ENCODE measurements at places on chromosomes 1 and 21.
A peak's percentile ranks its signal among the peaks of the same experiment; 100 is the strongest.

GRCh38 chr1:238252033-238252802 is 361.5 kb upstream of the ZP4 start:
- peak; percentile 7 for DNase-seq

DNA sequence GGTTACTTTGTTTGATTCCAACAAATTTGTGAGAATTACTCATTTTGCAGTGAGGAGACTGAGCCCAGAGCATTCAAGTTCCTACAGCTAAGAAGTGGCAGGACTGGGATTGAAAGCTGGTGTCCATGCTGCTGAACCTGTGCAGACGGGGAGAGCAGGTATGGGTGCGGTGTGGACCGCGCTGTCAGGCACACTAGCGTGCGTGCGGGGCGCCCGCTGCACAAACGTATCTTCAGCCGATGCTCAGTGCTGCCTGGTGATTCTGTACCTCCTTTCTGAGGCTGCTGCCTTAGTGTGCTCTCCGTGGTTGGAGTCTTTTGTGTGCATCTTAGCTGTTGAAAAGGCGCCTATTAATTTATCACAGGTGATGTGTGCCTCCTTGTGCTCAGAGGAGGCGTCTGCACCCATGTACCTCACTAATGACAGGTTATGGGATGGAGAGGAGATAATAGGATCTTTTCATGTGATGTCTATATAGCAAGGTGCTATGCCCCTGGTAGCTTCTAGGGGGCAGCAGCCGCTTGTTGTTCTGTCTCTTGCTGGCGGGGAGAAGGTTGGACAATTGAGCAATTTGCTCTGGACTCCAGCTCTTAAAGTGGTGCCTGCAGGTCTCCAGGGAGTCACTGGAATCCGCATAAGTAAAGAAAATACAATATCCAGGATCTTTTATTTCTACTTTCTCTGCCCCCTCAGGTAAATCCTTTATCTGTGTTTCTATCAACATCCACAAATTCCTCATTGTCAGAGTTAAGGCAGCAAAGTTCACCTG is 32.5 kb downstream of the PEX14 start:
- DNase-seq: peak; percentile 35

DNA sequence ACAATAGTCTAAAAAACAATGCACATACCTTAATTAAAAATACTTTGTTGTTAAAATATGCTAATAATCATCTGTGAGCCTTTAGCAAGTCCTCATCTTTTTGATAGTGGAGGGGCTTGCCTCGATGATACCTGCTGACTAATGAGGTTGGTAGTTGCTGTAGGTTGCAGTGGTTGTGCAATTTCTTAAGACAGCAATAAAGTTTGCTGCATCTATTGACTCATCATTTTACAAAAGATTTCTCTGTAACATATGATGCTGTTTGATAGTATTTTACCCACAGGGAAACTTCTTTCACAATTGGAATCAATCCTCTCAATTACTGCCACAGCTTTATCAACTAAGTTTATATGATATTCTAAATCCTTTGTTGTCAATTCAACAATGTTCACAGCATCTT is 7.6 kb downstream of the C1orf87 start:
- DNase-seq: no peak

DNA sequence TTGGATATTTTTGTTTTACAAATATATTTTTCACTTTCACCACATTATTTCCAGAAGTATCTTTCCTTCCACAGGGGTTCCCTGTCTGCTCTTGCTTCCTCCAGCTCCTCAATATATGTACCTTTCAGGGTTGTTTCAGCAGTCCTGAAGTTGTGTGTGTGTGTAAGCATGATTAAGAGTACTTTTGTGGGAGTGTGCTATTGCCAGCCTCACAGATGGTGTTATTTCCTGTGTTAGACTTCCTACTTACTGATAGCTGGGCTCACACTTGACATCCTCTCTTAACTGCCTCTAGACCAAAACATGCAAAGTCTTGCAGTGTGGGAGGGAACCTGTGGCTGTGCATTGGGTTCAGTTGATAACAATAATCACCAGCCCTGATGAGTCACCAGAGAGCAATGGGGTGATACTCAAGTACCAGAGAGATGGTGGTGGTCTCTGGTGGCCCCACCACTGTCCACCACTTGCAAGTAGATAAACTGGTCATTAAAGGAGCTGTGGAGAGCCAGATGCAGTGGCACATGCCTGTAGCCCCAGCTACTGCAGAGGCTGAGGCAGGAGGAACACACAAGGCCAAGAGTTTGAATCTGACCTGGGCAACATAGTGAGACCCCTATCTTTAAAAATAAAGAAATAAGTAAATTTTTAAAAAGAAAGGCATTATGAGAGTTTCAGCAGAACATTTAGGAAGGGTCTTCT is 126.7 kb downstream of the NR5A2 start:
- peak; percentile 58 for DNase-seq

GRCh38 chr1:24801176-24801575 is 55.9 kb downstream of the CLIC4 start:
- no peak for DNase-seq

GRCh38 chr1:9821710-9822109 is 2.1 kb downstream of the CLSTN1 start:
- DNase-seq: no peak

- DNase-seq: no peak
Observed at GRCh38 chr1:248590055-248590454, 7.4 kb downstream of the OR2T10 start.

GRCh38 chr1:177558372-177558771 is 387.6 kb downstream of the BRINP2 start:
- no peak for DNase-seq

DNA sequence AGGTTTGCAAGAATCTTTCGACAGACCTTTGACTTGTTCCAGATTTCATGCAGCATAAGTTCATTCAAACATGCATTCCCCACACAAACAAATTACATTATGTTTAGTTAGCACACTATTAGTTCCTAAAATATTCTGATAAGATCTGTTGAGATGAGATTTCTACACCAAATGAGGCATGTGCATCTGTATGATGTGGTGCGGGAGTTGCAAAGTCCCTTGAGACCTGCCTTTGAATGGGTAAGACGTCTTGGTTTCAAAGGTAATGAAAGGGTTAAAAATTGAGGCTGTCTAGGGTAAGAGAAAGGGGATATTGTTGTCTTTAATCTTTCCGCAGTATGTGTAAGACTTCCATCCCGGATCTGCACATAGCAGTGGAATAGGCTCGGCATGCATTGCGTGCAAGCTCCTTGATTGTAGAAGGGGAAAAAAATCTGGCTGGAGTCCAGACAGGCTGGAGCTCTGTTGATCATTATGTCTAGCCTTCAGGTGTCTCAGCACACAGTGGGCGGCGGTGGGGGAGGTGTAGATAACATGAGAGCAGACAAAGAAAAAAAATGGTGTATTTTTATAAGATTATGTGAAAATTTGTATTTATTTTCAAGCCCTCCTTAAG is 296.6 kb downstream of the PTPRC start:
- peak; percentile 53 for DNase-seq

GRCh38 chr21:29231756-29232529 is 66.8 kb upstream of the BACH1 start:
- no peak for DNase-seq

GRCh38 chr21:35168735-35169134 is 119.6 kb upstream of the RUNX1 start:
- no peak for DNase-seq

- no peak for DNase-seq
Observed at GRCh38 chr1:85563139-85563538, 17.4 kb upstream of the CCN1 start.

DNA sequence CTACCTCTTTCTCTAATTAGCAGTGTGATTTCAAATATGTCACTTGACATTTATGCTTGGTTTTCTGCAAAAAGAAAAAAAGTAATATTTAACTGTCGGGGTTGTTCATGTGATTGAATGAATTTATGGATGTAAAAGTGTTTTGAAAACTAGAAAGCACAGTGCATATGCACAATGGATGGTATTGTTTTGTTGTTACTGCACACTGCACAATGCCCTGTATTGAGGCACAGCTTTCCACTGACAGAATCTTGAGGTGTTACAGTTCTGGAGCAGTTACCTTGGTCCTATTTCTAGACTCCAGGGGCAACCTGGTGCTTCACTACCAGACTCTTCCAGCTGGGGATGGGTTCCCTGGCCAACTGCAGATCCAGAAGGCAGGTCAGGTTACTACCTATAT is 116.8 kb upstream of the L1TD1 start:
- DNase-seq: no peak

- DNase-seq: no peak
Observed at GRCh38 chr1:71522721-71523120, 441.9 kb upstream of the ZRANB2 start.

DNA sequence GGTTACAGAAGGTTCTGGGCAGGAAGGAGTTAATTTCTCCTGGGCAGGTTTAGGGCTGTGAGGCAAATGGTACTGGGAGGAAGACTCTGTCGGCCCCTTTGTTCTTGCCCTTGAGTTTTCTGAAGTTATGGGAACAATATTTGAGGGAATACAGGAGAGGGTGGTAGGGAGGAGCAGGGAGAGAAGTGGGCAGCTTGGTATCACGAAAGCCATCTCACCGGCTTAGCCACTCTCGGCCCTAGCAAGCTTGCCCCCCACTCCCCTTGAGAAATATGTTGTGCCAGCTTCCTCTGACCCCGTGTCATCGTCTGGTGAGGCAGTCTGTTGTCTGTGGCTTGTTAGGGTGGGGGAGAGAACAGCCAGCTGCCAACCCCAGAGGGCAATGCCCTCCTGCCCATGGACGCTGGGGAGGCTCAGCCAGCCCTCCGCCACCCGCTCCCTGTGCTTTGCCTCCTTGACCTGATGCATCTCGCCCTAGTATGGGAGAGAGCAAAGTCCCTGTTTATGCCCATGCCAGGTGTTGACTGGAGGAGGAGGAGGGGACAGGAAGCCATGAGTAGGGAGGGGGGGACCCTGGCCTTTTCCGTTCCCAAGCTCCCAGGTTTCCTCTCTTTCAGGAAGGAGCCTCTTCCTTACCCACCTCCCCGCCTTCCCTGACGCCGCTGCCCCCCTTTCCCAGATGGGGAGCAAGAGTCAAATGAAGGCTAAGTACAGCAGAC is 1.2 kb downstream of the EFNA1 start:
- DNase-seq: no peak

DNA sequence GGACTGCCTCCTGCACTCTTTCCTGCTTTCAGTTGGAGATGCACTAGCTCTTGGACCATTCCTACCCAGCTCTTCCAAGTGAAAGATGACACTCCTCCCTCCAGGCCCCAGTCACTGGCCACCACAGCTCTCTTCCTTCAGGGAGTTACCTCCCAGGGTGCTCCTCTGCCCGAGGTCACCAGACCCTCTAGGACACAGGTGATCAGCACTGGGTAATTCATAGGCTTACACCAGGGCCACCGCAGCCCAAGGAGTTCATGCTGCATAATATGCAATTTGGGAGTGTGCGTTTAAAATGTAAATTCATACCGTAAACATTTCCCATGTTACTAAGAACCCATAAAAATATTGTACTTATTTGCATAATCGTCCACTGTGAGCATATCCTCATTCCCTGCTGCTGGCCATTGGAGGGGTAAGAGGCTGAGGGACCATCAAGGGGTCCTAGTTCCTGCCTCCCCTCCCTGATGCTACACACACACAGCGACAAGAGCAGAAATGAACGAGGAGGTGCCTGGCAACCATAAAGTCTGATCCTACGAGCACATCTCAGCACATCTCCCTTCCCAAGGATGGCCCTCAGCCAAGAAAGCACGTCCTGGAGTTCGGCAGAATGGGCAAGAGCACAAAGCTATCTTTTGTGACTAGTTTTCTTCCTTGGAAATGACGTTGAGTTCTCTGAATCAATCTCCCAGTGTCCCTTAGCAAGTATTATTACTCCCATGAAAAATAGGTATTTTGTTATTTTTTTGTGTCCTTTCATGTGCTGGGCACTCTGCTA is 222.9 kb upstream of the RAB4A start:
- no peak for DNase-seq

GRCh38 chr21:22263890-22264289 is 1265.7 kb downstream of the NCAM2 start:
- DNase-seq: no peak

- DNase-seq: peak; percentile 56
Observed at GRCh38 chr1:23624440-23624839, 65.1 kb upstream of the ID3 start.

- DNase-seq: no peak
Observed at GRCh38 chr1:146032631-146033219, 11.2 kb upstream of the HJV start.

GRCh38 chr1:84742653-84743052 is 52.4 kb upstream of the SSX2IP start:
- no peak for DNase-seq

GRCh38 chr1:60936591-60937342 is 145.6 kb upstream of the NFIA start:
- no peak for DNase-seq

GRCh38 chr1:181202986-181203555 is 114.6 kb downstream of the IER5 start:
- no peak for DNase-seq

DNA sequence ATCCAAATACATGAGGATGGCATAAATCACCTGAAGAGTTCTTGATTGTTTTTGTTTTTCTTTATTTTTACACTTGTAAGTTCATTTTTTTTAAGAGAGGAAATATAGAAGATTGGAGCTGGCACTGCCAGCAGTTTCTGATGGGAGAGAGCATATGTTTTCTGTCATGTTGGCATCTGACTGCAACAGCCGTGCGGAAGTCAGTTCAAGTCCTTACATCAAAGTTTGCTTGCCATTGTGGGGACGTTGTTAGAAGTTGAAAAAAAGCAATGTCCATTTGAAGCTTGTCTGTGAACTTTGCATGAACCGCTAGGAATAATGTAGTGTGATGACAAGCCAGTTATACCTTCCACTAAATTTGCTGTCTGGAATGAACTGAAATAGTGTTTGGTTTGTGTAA is 126.5 kb upstream of the USH2A start:
- no peak for DNase-seq

- DNase-seq: no peak
Observed at GRCh38 chr21:18384771-18385170, 18.8 kb downstream of the TMPRSS15 start.

GRCh38 chr1:168134642-168135041 is 2.1 kb downstream of the GPR161 start:
- no peak for DNase-seq

- DNase-seq: peak; percentile 23
Observed at GRCh38 chr1:37682334-37682987, 9.9 kb upstream of the CDCA8 start.

- DNase-seq: no peak
Observed at GRCh38 chr1:48692235-48692634, 84.5 kb downstream of the BEND5 start.

- DNase-seq: no peak
Observed at GRCh38 chr1:3539707-3540425, 71.4 kb downstream of the MEGF6 start.

DNA sequence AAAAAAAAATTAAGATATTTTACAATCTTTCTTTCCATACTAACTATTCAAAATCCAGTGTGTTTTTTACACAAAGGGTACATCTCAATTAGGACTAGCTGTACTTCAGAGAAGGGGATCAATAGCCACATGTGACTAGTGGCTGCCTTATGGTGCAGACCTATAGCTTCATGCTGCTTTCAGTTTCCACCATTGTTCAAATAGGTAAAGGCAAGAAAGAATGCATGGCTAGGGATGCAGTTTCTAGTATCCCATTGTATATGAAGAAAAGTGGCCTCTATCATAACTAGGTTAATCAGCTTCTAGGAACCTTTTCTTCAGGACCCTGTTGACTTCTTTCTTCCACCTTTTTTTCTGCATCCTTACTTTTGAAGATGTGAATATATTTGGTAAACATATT is 35.7 kb downstream of the OSBPL9 start:
- no peak for DNase-seq

- DNase-seq: no peak
Observed at GRCh38 chr1:161054232-161054631, 8.5 kb upstream of the USF1 start.

- no peak for DNase-seq
Observed at GRCh38 chr1:31932491-31933316, 5.5 kb downstream of the PTP4A2 start.

GRCh38 chr1:45395051-45395450 is 54.8 kb upstream of the MUTYH start:
- no peak for DNase-seq
